ENCODE measurements at places on chromosomes 7 and 10. TPM values are rescaled to one million over a fixed set of nuclear protein-coding genes. Genes with fewer than 3 reads are reported as not detected.

DNA sequence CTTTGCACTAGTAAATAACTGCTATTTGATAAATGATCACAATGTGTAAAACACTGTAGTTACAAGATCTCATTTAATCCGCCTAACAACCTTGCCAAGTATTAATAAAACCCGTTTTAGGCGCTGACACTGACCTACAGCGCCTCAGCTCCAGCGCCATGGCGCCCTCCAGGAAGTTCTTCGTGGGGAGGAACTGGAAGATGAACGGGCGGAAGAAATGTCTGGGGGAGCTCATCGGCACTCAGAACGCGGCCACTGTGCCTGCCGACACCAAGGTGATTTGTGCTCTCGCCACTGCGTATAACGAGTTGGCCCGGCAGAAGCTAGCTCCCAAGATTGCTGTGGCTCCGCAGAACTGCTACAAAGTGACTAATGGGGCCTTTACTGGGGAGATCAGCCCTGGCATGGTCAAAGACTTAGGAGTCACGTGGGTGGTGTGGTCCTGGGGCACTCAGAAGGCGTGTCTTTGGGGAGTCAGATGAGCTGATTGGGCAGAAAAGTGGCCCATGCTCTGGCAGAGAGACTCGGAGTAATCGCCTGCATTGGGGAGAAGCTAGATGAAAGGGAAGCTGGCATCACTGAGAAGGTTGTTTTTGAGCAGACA is 1.1 kb upstream of the TNPO3 start:
- peak overlapping the region; percentile 95 for H3K4me3 ChIP-seq
- DNase-seq: no peak
- peaks cover 3% of the 10 kb centered on the region for H3K27me3 ChIP-seq
- H3K4me1 ChIP-seq: peaks cover 27% of the 10 kb centered on the region
- H3K36me3 ChIP-seq: peaks cover 10% of the 10 kb centered on the region
- no peak overlapping the region for H3K27ac ChIP-seq

- H3K27me3 ChIP-seq: no peaks in the 10 kb centered on the region
- H3K4me3 ChIP-seq: no peak overlapping the region
- H3K36me3 ChIP-seq: no peaks in the 10 kb centered on the region
- DNase-seq: no peak
Observed at GRCh38 chr7:128781126-128781525, 5.5 kb upstream of the OPN1SW start.

DNA sequence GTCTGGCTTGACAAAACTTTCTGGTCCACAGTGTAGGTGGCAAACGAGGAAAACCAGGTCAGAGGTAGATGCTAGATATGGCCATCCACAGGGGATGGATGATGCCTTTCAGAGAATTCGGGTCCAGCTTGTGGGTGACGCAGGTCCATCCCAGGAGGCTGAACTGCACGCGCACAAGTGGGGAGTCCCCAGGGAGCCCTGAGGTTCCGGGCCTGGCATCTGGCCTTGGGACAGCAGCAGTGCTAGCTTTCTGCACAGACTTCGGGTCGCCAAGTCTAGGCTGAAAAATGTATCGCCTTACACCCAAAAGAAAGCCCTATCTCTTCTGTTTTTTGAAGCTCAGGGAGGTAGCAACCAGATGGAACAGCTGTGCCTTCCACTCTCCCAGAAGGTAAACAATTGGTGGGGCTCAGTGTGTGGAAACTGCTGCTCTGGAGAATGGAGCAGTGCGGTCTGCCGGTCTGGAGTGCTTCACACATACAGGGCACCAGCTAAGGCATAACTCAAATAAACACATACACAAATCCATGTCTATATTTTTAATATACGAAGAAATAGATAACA is 119.3 kb upstream of the ACBD5 start:
- no peaks in the 10 kb centered on the region for H3K27me3 ChIP-seq
- H3K36me3 ChIP-seq: no peaks in the 10 kb centered on the region
- H3K4me3 ChIP-seq: no peak overlapping the region
- DNase-seq: no peak
- no peaks in the 10 kb centered on the region for H3K4me1 ChIP-seq

DNA sequence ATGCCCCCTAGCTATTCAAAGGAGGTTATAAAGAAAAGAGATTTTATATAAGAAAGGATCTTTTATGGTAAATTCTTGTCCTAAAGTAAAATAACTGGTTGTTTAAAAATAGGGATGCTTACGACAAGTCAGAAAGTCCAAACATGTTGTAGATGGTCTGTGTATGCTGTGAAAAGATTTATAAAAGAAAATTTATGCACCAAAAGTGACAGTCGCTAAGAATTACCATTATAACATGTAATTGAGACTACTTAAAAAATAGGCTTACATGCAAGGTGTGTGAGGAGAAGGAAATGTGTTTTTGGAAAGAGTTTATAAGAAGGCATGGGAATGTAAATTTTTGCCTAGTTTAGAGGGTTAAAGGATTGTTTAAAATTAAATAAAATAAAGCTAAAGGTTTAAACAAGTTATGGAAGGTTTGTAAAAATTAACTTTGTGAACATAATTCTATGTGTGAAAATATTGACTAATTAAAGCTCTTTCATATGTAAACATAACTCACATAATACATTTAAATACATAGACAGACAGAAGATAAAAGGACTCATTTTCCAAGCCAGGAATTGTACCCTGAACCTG is 118.5 kb downstream of the LYZL1 start:
- peaks cover 7% of the 10 kb centered on the region for H3K36me3 ChIP-seq
- H3K27ac ChIP-seq: no peak overlapping the region
- no peak for DNase-seq
- H3K4me1 ChIP-seq: peaks cover 15% of the 10 kb centered on the region
- no peak overlapping the region for H3K4me3 ChIP-seq
- H3K27me3 ChIP-seq: no peaks in the 10 kb centered on the region

- H3K27me3 ChIP-seq: peaks cover 12% of the 10 kb centered on the region
- no peaks in the 10 kb centered on the region for H3K36me3 ChIP-seq
- no peak for DNase-seq
- H3K27ac ChIP-seq: no peak overlapping the region
- no peaks in the 10 kb centered on the region for H3K4me1 ChIP-seq
Observed at GRCh38 chr7:28466341-28466740, 54.0 kb downstream of the CREB5 start.

- peaks cover 33% of the 10 kb centered on the region for H3K4me1 ChIP-seq
- H3K4me3 ChIP-seq: peak overlapping the region; percentile 92
Observed at GRCh38 chr7:974172-974571, 1.2 kb downstream of the COX19 start.

DNA sequence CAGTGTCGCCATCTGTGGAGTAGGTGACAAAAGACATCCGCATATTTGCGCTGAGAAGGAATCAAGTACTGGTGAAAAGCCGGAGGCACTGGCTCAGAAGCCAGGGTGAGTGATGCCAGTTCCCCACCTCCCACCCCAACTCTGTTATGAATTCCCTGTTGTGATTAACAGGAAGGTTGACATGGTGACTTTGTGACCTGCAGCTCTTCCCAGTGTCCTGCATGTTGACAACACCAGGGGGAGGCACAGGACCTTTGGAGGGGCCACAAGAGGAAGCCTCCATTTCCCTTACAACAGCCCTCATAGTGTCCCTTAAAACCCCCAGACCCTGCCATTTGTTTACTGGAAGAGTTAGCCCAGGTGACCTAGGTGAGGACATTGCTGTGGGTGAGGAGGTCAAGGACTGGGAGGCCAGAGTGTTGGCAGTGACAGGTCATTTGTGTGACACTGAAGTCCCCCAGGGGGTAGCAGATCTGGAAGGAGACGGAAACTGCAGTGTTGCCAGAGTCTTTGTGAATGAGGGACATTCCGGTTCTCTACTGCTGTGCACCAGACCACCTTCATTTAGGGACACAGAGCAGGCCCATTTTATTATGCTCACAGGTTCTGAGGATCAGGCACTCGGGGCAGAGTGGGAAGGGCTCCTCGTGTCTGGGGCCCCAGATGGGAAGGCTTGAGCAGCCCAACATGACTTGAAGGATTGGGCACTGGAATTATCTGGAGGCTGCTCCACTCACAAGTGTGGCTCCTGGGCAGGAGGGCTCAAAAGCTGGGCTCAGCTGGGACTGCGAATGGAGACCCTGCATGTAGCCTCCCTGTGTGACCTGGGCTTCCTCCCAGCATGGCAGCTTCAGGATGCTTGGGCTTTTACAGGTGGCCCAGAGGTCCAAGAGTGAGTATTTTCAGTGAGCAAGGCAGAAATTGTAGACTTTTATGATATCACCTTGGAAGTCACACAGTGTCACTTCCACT is 13.0 kb upstream of the ANTXRL start:
- H3K36me3 ChIP-seq: no peaks in the 10 kb centered on the region
- DNase-seq: no peak
- H3K27me3 ChIP-seq: no peaks in the 10 kb centered on the region

DNA sequence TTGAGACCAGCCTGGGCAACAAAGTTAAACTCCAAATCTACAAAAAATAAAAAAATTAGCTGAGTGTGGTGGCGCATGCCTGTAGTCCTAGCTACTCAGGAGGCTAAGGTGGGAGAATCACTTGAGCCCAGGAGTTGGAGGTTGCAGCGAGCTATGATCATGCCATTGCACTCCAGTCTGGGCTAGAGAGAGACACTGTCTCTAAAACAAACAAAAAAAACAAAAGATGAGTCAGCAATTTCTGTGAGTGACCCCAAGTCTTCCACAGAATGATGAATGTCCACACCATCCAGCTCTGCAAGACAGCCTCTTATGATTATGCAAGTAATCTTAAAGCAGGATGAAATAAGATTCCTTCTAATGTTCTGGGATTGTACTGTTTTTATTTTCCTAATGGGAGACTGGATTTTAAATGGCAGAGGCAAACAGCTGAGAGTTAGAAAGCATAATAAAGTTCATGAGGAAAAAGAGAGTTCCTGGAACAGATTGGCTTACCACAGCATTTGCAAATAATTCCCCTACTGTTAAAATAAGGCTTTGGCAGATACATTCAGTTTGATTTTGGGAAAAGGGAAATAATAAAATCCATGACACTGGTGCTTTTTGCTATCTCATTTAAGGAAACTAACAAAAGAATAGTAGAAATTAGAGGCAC is 18.9 kb upstream of the PRKAR2B start:
- no peaks in the 10 kb centered on the region for H3K36me3 ChIP-seq
- no peak overlapping the region for H3K4me3 ChIP-seq
- H3K27me3 ChIP-seq: peaks cover 2% of the 10 kb centered on the region
- no peak for DNase-seq

DNA sequence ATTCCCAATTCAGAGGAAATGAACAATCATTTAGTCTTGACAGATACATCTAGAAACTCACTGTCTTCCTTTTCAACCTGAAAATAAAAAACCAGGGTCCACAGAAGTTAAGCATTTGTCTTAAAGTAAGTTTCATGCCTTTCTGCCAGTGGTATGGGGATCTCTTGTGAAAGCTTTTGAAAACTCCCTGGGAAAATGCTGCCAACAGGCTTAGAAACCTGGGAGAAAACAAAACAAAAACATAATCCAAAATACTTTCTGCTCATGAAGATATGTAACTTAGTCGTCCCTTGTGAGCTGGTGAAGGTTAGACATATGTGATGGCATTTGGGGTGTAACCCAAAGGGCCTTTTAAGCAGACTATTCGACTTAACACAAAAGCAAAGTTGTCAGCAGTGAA is 66.4 kb upstream of the ZNF438 start:
- H3K4me1 ChIP-seq: peaks cover 47% of the 10 kb centered on the region
- H3K27ac ChIP-seq: no peak overlapping the region
- no peak overlapping the region for H3K4me3 ChIP-seq
- no peaks in the 10 kb centered on the region for H3K36me3 ChIP-seq
- DNase-seq: no peak

DNA sequence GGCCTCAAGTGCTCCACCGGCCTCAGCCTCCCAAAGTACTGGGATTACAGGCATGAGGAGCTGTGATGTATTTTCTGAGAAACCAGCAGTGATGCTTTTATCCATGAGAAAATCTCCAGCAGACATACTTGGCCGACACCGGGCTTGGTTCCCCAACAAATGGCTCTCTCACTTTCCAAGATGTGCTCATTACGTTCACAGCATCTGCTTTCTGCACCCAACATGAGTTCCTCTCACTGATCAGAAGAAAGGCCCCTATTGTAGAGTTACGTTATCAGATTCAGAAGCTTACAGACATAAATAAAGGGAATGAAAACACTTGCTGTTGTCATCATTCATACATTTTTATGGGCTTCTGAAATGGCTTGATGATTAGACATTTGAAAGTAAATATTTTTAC is 95.0 kb downstream of the CALD1 start:
- H3K27ac ChIP-seq: no peak overlapping the region
- no peak overlapping the region for H3K4me3 ChIP-seq
- peaks cover 18% of the 10 kb centered on the region for H3K4me1 ChIP-seq

GRCh38 chr7:23467806-23468525 is 2.3 kb downstream of the IGF2BP3 start:
- peaks cover 68% of the 10 kb centered on the region for H3K27me3 ChIP-seq
- no peak overlapping the region for H3K27ac ChIP-seq
- DNase-seq: peak; percentile 45
- H3K4me1 ChIP-seq: peaks cover 26% of the 10 kb centered on the region

DNA sequence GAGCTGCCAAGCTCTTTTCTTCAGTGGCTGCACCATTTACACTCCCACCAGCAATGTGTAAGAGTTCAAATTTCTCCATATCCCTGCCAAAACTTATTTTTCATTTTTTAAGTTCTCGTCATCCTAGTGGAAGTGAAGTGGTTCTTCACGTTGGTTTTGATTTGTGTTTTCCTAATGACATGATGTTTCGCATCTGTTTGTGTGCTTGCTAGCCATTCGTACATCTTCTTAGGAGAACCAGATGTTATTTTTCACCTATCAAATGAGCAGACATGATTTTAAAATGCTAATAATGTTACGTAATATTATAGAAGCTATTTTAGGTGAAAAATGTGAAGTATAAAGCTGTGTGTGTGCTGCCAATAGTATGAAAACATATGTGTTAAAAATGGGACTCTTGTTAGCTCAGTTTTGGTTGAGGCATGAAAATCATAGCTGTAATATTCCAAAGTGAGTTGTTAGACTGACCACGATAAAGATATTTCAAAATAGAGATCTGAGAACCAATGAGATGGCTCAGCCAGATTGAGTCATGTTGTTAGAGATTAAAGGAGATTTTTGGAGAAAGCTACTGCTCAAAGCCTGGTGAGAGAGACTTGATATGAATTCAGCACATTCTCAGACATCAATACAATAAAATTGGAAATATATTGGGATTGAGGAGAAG is 25.9 kb upstream of the GALNT11 start:
- H3K4me3 ChIP-seq: no peak overlapping the region
- DNase-seq: no peak
- no peaks in the 10 kb centered on the region for H3K27me3 ChIP-seq
- H3K4me1 ChIP-seq: no peaks in the 10 kb centered on the region
- no peak overlapping the region for H3K27ac ChIP-seq

DNA sequence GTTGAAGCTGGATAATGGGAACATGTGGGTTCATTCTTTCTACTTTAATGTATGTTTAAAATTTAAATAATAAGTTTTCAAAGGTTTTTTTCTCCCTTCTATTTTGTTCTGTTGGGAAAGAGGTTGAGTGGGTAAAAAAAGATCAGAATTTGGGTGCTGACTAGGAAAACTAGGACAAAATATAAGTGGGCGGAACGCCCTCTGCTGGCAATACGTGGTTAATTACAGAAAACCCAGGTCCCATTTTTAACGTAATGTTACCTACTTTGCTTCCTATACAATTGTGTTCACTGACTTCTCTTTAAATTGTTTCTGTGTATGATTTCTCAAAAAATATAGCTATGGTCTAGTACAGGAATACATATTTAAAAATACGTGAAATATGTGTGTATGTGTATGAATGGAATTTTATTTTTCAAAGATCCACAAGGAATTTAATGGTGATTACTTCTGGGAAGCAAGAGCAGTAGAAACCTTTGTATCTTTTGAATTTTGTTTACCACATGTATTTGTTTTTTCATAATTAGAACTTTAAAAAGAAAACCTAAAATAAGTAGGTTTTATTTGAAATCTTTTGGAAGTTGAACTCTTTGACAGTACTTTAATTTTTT is 8.7 kb downstream of the ECD start:
- H3K36me3 ChIP-seq: peaks cover 14% of the 10 kb centered on the region
- peaks cover 34% of the 10 kb centered on the region for H3K4me1 ChIP-seq
- no peak overlapping the region for H3K4me3 ChIP-seq

The GNGT1 gene
- not detected for total RNA-seq

The VSTM2A gene
- total RNA-seq: not detected

The RSPH10B gene
- not detected for total RNA-seq

The VPS26A gene
- total RNA-seq: 26.2 TPM

The LRRTM3 gene
- total RNA-seq: not detected
